Activated naive CD4-positive, alpha-beta T cell treated with anti-CD3 and anti-CD28 coated beads, Interleukin-2, amount 50 U/mL, for 72 hours (primary cell): ENCODE measurements at places on chromosomes 5 and 9. TPM values are rescaled to one million over a fixed set of nuclear protein-coding genes. Genes with fewer than 3 reads are reported as not detected.

The ACTBL2 gene
- total RNA-seq, result not detected

DNA sequence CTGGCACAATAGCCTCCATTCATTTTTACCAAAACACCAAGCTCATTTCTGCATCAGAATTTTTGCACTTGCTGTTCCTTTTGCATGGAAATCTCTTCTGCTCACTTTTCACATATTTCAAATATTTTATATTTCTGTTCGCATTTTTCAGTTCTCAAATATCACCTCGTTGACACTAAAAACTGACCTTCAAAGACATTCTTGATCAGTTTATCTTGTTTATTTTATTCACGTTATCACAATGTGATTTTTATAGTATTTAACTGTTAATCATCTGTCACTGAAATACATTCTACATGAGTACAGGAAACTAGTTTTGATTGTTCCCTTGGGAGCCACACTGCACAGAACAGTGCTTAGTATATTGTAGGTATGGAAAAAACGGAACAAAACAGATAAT is 29.6 kb downstream of the CDH10 start:
- no peak for DNase-seq

- no peak for DNase-seq
These were observed 94.6 kb downstream of the SEMA6A start for GRCh38 chr5:116479776-116480675.

GRCh38 chr5:169694091-169694625 is 57.1 kb downstream of the DOCK2 start:
- DNase-seq, result no peak

DNA sequence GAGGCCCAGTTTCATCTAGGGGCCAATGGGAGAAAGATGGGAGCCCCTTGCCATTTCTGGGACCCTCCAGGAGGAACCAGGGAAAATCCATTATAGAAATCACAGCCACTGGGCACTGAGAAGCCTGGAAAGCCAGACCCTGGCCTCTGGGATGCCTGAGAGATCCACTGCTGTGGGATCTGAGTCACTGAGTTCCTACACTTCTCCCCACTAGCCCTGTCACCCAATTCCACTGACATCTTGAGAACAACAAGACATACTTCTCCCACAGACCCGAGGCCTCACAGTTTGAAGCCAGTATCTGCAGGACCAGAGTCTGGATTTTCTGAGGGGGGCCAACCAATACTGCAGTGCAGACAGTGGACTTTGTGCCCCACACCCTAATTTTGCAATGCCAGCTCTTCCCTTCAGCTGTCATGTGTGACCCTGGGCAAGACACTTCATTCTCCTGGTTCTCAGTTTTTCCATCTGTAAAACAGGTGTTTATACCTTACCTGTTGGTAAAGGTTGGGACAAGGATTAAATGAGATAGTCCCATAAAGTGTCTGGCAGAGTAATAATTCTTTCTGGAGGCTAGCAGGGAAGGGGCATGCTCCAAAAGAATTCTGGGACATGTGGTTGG is 46.5 kb downstream of the CXXC5 start:
- no peak for DNase-seq
